ENCODE measurements at places on chromosomes 5 and 9.

DNA sequence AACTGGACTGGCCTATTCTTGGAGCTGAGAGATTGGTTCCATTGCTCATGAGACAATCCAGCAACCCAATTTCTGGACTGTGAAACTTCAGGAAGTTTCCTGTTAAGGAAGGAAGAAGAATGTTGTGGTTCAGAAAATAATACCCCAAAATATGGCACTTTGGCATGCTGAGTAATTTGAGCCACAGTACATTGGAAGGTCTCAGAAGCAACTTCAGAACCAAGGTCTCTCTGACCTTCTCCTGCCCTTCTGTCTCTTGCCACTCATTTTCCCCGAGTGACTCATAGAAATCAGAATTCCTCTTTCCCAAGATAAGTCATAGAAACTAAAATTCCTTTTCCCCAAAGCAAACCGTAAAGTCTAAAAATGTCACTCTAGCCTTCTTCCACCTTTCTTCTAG, 1366.1 kb downstream of the PTPRD start:
- DNase-seq, result no peak

- DNase-seq, result no peak
Observed at GRCh38 chr9:123201083-123201482, 67.3 kb downstream of the STRBP start.

GRCh38 chr9:19665146-19665863, 123.5 kb downstream of the SLC24A2 start:
- DNase-seq, result no peak

- DNase-seq, result no peak
Observed at GRCh38 chr5:58116346-58116745, 343.5 kb downstream of the PLK2 start.

DNA sequence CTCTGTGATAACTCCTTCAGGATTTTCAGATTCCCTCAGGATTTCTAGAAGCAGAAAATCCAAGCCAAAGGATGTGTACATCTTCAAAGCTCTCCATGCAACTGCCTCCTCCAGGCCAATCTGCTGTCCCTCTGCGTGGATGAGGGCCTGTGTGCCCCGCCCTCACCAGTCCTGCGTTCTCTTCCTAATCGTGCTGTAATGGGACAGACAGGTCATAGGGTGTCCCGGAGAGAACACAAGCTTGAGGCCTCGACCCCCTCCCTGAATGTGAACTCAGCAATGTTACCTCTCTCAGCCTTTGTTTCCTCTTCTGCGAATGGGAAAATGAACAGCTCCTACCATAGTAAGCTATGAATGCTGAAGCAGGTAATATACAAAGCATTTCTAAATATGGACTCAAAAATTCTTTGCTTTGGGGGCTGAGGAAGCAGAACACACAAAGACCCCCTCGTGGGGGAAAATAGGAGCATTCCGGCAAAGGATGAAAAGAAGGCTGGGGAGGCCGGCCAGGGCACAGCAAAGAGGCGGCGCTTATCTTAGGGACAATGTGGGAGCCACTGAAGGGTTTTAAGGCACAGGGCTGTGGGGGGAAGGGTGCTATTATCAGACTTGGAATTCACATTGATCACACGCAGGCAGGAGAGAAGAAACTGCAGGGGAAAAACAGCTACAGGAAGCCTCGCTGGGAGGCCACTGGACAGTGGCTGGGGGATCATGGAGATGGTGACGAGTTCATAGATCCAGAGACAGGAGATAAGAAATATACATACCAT, 57.2 kb upstream of the FBXW11 start:
- no peak for DNase-seq

- DNase-seq, result peak; percentile 79
Observed at GRCh38 chr9:127854184-127854806, at the start of gene ENG. Gene ENG (minus strand): TSS chr9:127854658. CDS start chr9:127854355, 303 bp downstream.
